Right lung (tissue), 10 donors: ENCODE measurements at places on chromosomes 3 and 15.

DNA sequence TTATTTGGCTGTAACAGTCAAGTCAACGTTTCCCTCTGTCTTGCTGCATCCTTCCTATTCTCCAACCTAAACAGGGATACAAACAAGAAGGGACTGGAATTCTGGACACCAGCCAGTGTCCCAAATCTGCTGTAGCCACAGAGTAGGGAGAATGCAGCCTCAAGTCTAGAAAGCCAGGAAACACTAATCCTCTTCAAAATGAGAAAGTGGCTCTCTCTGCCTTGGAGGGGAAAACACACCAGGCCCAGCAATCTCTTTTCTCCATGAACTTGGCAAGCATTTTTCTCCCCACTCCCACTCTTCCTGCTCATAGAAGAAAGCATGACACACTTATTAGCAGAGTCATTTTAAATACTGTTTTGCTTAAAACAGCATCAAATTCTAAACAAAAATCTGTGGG is 781.7 kb downstream of the SQOR start:
- no peak for DNase-seq

DNA sequence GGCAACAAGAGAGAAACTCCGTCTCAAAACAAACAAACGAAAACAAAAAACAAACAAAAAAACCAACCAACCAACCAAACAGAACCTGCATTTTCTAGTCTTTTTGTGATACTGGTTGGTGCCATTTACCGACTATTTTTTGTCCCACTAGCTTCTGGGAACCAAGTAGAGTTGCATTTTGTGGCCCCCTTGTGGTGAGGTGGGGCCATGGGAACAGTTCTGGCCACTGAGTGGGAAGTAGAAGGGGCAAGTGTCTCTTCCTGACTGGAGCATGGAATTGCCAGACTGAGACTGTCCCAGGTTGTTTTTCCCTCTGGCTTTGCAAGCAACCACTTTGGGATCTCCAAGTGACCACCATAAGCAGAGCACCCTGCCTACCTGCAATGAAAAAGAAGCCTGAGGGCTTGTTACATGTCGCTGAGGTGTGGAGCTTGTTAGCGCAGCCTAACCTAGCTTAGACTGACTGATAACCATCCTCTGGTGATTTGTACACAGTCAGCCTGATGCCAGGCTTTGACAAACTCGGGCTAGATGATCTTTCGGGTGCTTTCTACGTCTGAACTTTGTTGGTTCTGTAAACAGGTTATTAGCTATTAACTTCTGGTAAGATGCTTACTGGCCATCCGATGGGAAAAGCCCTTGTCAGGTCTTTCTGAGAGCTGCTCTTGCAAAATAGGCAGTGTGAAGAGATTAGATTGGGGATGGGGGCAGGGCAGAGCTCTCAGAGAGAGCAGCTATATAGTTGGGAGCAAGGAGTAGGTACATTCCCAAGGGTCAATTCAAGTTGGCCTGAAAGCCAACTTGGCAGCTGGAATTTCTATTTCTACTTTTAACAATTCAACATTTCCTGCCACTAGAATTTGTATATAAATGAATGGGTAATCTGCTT is 172.2 kb downstream of the SSR3 start:
- no peak for DNase-seq

DNA sequence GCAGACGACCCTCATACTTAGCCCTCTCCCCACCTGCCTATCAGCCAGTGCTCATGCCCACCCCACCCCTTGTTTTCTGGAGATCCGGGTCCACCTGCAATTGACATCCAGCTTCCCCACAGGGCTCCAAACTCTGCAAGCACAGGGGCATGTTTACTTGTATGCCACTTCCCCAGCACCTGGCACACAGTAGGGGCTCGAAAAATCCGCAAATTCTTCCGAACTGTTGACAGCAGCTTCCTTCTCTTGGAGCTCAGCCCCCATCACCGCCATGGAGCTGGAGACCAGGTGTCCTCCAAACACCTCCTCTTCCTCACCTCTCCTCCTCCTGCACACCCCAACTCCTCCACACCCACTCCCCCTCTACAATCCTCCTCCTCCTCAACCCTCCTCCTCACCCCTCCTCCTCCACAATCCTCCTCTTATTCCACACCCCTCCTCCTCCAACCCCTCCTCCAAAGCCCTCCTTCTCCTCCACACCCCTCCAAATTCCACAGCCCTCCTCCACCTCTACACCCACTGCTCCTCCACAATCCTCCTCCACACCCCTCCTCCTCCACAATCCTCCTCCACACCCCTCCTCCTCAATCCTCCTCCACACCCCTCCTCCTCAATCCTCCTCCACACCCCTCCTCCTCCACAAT is 70.4 kb upstream of the BLM start:
- no peak for DNase-seq

DNA sequence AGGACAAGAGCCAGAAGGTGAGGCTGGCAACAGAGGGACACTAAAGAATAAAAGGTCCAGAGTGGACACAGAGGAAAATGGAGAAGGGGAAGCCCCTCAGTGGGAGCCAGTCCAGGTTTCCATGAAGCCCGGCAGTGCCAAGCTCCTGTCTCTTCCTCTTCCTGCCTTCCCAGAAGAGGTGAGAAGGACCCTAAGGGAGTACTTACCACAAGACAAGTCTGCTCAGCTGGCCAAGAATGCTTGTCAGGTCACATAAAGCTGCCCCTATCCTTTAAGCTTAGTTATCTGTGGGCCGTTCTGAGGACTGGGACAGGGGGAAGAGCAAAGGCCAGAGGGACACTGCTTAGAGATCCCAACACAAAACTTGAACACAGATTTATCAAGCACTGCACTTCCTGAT is 100.2 kb downstream of the RYK start:
- no peak for DNase-seq

DNA sequence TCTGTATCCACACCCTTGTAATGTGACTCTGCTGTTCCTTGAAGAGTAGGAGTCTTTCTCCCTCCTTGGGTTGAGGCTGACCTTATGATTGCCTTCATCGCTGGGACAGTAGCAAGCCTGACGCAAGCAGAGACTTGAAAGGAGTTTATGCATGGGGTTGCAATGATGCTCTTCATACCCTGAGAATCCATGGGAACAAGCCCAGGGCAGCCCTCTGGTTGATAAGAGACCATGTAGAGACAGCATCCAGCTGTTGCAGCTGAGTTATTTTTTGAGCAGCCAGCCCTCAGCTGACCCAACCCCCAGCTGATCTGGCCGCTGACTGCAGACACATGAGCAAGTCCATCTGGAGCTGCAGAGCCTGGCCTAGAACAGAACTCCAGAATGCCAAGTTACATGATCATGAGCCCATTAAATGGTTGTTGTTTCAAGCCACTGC is 60.6 kb upstream of the ARNT2 start:
- DNase-seq = peak; percentile 96

DNA sequence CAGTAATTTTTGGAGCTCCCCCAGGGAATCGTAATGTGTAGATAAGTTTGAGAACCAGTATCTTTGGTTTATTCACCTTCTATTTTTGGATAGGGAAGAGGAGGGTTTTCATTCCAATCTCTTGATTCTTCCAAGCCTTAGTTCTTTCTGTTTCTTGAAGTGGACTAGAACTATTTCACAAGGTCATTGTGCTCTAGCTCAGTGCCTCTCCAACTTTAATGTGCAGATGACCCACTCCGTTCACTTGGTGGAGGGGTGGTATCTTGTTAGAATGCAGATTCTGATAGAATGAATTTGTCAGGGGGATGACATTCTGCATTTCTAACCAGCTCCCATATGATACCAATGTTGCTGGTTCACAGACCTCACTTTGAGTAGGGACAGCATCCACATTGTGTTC is 35.5 kb downstream of the COLQ start:
- no peak for DNase-seq
